ENCODE measurements at places on chromosomes 16 and 17.

GRCh38 chr16:17476414-17477259, 5.9 kb upstream of the XYLT1 start:
- no peaks in the 10 kb centered on the region for H3K4me1 ChIP-seq
- H3K27ac ChIP-seq, result no peak overlapping the region
- DNase-seq, result no peak
- H3K27me3 ChIP-seq, result no peaks in the 10 kb centered on the region

DNA sequence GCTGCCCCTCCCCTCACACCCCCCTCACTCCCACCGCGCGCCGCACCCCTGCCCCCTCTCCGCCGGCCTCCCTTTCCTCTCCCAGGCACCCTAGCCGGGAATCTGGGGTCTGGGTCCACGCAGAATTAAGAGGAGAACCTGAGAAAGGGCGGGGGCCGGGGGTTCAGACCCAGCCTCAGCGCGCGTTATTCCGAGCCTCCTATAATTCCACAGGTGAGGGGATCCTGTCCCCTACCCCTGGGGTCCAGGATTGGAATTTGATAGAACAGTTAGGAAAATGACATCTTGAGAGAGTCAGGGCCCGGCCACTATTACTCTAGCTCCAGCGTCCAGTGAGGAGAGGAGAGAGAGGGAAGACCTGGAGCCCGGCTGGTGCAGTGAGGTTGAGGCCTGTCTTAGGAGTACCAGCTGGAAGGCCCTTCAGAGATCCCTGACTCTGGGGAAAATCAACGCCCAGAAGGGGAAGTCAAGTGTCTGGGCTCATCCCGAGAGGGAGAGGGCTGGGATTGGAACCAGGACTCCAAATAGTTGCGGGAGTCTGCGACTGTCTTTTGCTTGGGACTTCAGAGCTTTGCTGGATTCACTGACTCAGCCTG, 17.3 kb downstream of the GRB7 start:
- no peak for DNase-seq
- H3K36me3 ChIP-seq, result no peaks in the 10 kb centered on the region
- peak overlapping the region; percentile 91 for H3K27ac ChIP-seq
- H3K4me3 ChIP-seq, result peak overlapping the region; percentile 72

- no peaks in the 10 kb centered on the region for H3K4me1 ChIP-seq
- H3K36me3 ChIP-seq, result no peaks in the 10 kb centered on the region
- DNase-seq, result no peak
- H3K27me3 ChIP-seq, result no peaks in the 10 kb centered on the region
- H3K27ac ChIP-seq, result no peak overlapping the region
These were observed 279.4 kb upstream of the ELAC2 start for GRCh38 chr17:13297183-13297582.

DNA sequence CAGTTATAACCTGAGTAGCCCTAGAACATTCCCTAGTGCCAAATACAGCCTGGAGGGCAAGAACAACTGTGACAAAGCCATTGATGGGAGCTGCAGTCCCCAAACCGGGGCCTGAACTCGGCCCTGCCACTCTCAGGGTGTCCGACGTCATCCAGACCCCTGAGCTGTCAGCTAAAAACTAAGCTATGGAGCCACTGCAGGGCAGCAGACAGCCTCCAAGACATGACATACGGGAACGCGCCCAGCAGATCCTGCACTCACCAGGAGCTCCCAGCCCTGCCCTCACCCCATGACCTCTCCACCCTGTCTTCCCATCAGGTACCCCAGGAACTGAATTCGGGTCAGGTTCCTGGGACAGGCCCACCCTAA, 28.4 kb downstream of the KDM8 start:
- no peaks in the 10 kb centered on the region for H3K27me3 ChIP-seq
- no peaks in the 10 kb centered on the region for H3K36me3 ChIP-seq
- H3K4me3 ChIP-seq, result no peak overlapping the region
- no peak for DNase-seq
- no peaks in the 10 kb centered on the region for H3K4me1 ChIP-seq

GRCh38 chr17:72536788-72537187, 416.0 kb downstream of the SOX9 start:
- DNase-seq, result no peak
- H3K4me1 ChIP-seq, result no peaks in the 10 kb centered on the region
- H3K36me3 ChIP-seq, result no peaks in the 10 kb centered on the region

Measured in uterus (tissue), 4 donors.